CD4-positive, alpha-beta T cell (primary cell): ENCODE measurements at places on chromosomes 2 and 18.

GRCh38 chr2:219309278-219309677 lies at the start of gene PTPRN:
PTPRN (minus strand) TSS chr2:219309401; CDS start chr2:219309332, 69 bp downstream.
- DNase-seq = no peak

GRCh38 chr2:172000696-172001361 lies 1.1 kb downstream of the METAP1D start:
- DNase-seq = no peak

DNA sequence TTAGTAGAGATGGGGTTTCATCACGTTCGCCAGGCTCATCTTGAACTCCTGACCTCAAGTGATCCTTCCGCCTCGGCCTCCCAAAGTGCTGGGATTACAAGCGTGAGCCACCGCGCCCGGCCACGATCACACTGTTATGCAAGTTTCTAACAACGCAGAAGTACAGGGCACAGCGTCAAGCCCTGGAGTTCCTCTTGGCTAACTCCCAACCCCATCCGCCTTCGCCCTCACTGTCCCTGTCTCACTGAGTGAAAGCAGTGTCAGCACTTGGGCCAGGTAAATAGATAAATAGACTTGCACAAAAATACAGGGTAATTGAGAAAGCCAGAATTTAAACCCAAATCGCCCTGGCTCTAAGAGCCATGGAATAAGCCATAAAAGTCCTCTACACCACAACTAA lies 111.7 kb downstream of the ACVR1 start:
- DNase-seq = no peak

DNA sequence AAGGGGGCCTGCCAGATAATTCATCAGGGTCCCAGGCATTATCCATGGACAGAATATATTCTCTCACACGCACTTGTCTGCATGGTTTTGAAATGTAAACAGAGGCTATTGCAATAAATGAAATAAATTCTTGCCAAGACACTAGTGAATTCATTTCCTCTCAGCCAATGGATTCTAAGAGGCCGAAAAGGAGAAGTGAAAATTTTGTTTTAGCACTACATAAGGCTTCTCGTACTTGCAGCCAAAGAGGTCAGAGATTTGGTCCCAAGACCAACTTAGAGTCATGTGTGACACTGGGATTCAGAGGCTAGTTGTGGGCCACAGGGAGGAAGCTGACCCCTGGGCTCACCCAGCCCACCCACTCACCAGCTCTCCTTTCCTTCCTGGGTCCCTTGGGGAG lies 184.1 kb upstream of the GLI2 start:
- no peak for DNase-seq

GRCh38 chr18:75441896-75442295 lies 14.4 kb upstream of the SMIM21 start:
- DNase-seq = no peak

- DNase-seq = no peak
Observed at GRCh38 chr18:65592435-65592834, 158.4 kb upstream of the CDH7 start.

GRCh38 chr18:11994703-11995444 lies 13.6 kb downstream of the IMPA2 start:
- DNase-seq = no peak
